DMS 273 treated with DMSO at 0.1 percent for 48 hours (cell line): ENCODE measurements at places on chromosomes 12 and 14.

DNA sequence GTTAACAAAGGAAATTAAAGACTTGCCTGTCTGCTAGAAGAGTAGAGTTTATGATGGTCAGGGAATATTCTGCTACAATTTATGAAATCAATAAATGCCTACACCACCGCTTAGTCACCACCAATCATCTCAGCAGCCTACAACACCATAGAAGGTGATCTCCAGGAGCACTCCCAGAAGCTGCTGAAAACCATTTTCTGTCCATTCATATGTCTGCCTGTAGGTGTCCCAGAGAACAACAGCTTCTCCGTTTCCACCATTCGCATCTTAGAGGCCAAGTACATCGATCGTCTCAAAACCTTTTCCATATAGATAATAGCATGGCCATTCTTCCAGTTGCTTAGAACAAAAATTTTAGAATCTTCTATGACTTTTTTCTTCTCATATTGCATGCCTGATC, 303.4 kb downstream of the KCNC2 start:
- DNase-seq, result no peak

DNA sequence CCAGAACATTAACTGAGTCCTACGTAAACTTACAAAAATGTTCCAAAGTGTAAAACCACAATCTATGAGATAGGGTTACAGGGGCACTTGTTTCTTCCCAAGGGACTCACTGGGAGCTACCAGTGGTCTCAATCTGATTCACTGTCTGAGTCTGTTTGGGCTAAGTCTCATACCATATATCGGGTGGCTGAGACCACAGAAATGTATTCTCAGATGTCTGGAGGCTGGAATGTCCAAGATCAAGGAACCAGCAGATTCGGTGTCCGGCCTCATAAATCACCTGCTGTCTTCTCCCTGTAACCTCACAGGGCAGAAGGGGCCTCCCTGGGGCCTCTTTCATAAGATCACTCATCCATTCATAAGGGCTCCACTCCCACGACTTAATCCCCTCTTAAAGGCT, 616.3 kb upstream of the TMEM132C start:
- no peak for DNase-seq

DNA sequence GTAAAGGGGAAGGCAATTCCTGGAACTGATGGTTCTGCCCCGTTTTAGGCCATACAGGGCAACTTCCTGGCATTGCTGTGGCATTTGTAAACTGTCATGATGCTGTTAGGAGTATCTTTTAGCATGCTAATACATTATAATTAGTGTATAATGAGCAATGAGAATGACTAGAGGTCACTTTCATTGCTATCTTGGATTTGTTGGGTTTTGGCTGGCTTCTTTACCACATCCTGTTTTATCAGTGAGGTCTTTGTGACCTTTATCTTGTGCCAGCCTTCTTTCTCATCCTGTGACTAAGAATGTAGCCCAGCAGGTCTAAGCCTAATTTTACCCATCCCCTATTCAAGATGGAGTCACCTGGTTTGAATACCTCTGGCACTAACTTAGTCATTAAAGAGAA, 51.2 kb downstream of the TESPA1 start:
- DNase-seq, result no peak

DNA sequence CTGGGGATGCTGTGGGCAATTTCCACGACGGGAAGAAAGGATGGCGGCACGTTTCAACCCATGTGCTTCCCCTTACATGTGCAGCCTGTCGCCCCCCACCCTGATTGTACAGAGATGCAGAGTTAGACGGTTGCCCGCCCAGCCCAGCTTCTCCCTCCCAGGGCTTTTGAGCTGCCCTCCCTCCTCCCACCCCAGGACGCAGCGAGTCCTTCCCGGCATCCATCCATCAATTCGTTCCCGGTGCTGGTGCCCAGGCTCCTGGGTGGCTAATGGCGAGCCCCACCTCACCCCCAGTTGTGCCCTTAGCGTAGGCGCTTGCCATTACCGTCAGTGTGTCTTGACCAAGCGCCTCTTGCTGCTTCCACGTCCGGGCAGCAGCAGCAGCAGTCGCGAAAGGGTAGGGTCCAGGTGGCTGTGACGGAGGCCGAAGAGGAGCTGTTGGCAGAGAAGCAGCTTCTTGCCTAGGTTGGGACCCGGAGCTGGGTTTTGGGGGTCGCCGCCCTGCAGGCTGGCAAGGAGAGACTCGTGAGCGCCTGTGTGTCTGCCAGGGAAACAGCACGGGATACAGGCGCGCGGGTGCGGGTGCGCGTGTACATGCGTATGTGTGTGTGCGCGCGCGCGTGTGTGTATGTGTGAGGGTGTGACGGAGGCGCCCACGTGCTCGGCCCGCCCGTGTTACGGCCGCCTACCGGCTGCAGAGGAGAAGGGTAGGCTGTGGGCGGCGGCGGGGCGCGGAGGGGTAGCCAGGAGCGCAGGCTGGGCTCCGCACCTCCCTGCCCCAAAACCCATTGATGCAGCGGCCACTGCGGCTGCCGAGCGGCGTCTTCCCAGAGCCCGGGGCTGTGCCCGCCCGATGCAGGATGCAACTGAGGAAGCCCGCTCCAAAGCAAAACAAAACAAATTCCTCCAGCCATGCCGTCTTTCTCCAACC, at the start of gene SLC6A15:
SLC6A15 (minus strand) TSS at position 602 of the 931 bp plus-strand sequence. CDS start 20,679 bp downstream, outside the sequence.
- DNase-seq, result peak; percentile 74

DNA sequence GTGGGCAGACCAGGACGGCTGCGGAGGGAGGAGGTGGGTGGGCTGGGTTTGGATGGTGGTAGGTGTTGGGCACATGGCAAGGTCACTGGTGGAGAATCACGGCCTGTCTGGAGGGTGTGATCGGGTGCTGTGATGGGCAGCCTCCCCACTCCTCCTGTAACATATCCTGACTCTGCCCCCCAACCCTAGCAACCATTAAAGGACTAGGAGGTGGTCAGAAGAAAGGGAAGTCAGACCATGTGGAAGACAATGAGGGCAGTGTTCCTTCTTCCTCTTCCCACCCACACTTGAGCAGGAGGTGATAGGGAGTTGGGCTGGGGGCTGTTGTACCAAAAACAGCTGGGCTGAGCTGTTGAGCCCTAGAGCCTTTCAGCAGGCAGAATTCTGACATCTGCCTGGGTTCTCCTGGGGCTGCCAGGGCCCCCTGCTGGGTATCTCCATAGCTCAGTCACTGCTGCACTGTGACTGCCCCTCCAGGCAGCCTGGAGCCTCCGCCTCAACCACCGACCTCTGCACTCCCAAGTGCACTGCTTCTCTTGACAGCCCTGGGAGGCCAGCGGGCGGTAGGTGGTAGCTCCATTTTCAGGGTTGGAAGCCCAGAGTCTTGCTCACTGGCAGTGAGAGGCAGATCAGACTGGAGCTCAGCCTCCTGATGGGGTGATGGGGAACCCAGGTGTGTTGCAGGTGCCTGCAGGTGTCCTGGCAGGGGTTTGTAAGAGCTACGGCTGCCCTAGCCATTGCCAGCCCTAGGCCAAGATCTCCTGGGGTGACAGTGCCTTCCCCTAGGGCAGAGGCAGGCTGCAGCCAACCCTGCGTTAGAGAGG, 15.4 kb downstream of the VASH1 start:
- no peak for DNase-seq

DNA sequence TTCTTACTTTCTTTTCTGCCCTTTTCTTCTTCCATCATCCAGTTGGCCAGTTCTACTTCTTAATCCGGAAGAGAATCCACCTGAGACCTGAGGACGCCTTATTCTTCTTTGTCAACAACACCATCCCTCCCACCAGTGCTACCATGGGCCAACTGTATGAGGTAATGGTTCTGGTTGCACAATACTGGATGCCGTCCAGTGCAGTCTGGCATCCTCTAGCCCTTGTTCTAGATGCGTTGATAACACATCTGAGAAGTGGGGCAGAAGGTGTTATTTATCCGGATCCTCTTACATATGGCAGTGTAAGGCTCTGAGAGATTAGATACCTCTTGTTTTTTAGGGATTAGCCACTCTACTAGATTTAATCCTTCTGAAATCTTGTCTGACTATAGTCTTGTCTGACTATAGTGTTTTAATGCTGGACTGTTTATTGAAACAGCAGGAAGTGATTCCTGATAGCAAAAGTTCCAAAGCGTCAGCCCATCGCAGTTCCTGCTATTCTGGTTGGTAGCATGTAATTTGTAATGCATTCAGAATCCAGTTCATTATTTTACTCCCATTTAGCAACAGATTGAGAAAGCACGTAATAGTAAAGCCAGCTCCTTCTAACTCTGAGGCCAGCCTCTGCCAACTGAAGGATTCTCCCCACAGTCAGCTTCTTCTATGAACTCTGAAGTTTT, 7.9 kb downstream of the GABARAPL1 start:
- no peak for DNase-seq

DNA sequence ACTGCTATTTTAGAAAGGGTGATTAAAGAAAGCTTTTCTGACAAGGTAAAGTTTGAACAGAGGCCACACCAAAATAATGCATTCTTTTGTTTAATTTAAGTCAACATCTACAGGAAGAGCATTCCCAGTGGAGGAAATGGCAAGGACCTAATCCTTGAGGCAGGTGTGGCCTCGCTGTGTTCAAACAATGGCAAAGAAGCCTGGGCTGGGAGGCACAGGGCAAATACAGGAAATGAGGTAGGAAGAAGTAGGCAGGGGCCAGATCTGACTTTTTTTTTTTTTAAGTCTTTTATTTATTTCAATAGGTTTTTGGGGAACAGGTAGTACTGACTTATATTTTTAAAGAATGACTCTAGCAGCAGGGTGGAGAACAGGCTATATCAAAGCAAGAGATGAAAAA, 53.5 kb downstream of the ARMH4 start:
- no peak for DNase-seq

GRCh38 chr12:113466454-113467141, 5.1 kb downstream of the LHX5 start:
- no peak for DNase-seq

DNA sequence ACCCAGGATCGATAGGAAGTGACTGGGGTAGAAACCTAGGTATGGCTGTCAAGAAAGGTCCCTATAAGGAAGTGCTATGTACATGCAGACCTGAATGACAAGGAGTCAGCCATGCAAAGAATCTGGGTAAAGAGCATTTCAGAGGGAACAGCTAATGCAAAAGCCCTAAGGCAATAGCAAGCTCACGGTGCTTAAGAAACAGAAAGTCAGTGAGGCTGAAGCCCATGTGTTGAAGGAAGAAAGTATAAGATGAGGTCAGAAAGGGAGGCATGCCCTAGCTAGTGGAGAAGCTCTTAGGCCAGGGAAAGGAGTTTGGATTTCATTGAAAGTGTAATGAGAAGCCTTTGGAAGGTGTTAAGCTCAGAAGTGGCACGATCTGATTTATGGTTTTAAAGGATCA, 6.0 kb upstream of the ADCY6 start:
- DNase-seq, result no peak

GRCh38 chr12:112344220-112344619, 38.0 kb downstream of the HECTD4 start:
- DNase-seq, result no peak

DNA sequence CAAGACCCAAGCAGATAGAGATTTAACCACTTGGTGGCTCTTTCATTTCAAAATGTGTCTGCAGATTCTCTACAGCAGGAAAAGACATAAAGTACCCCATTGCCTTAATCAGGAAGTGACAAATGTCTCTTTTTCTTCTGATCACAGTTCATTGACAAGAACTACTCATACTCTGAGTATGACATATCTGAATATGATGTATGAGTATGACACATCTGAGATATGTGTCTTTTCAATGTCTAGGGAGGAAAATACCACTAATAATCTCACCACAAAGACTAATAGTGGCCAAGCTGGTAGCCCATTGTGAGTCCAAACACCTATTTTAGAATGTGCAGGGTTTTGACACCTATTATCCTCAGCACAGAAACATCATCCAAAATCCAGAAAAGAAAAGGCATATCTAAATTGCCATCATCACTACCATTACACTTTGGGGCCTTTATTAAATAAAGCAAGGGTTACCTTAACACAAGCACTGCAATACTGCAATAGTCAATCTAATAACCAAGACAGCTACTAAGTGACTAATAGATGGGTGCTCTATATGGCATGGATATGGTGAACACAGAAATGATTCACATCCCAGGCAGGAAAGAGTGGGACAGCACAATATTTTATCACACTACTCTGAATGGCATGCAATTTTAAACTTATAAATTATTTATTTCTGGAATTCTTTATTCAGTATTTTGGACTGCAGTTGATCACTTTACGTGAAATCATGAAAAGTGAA, 243.7 kb upstream of the FAR2 start:
- DNase-seq, result no peak

DNA sequence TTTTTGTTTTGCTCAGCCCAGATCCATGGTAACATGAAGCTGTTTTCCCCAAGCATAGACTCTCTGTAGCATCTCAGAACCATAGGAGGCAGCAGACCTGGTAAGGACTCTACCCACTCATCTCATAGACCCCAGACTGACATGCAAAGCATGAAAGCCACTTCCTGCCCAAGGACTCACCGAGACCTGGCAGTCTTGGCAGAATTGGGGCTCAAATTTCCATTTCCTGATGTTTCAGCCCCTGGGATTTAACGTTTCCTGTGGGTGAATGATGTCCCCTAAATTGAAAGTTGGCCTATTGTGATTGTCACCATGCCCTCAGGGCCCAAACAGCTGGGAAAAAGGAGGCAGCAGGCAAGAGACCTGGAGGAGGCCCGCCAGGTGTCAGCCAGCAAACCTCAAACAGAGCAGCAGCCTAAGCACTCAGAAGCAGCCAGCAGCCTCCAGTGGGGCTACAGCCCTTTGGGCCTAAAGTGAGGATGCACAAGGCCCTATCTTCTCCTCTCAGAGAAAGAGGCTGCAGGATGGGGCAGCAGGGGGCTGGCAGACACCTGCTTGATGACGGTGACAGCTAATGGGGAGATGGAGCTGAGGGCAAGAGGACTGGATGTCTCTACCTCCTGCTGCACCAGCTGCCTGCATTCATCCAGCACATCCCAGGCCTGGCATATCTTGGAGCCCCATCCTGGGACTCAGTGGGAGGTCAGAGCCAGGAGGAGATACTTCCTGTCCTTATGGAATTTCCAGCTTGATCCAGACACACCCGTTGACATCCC, 8.5 kb downstream of the KRT85 start:
- DNase-seq, result no peak

- DNase-seq, result no peak
These were observed 22.1 kb upstream of the CD69 start for GRCh38 chr12:9782547-9783382.

DNA sequence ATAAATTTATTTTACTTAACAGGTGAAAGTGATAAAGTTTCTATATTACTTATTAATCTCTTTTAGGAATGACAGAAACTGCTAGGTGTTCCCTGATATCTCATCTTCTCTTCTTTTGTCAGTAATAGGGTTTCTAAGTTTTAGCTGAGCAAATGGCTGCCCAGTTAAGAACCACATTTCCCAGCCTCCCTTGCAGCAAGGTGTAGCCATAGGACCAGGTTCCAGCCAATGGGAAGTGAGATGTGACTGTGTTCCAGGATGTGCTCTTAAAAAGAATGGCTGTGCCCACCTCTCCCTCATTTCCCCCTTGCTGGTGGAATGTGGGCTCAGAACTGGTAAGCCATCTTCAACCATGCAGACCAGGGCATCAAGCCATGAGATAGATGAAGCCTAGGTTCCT, 165.6 kb downstream of the HELB start:
- DNase-seq, result no peak
